IMR-90 (cell line): ENCODE measurements at places on chromosomes 6 and 20.

GRCh38 chr6:135884136-135884535 lies 32.6 kb downstream of the PDE7B start:
- DNase-seq = no peak

- no peak for DNase-seq
Observed at GRCh38 chr6:156513504-156513903, 263.7 kb upstream of the ARID1B start.

GRCh38 chr6:125415913-125416312 lies 114.1 kb upstream of the HDDC2 start:
- no peak for DNase-seq

GRCh38 chr20:60718743-60719480 lies 533.1 kb upstream of the CDH4 start:
- DNase-seq = no peak

DNA sequence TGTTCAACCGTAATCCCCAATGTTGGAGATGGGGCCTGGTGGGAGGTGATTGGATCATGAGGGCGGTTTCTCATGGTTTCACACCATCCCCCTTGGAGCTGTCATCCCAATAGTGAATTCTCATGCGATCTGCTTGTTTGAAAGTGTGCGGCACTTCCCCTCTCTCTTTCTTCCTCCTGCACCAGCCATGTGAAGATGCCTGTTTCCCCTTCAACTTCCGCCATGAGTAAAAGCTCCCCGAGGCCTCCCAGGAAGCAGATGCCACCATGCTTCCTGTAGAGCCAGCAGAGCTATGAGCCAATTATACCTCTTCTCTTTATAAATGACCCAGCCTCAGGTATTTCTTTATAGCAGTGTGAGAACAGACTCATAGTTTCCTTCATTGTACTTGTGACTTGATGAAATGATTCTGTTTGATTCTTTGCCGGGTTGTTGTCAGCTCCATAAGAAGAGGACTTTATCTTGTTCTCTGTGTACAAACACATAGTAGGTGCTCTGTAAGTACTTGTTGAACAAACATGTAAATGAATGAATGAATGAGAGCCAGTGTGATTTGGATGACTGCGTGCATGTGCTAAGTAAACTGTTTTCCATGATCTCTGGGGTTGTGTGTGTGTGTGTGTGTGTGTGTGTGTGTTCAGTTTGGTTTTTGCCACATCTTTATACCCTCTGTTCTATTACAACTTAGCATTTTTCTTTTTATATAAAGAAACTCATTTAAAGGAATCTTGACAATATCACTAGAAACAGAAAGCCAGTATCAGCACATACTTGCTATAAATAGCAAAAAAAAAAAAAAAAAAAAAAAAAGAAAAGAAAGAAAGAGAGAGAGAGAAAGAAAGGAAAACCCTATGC lies 22.5 kb upstream of the PTGIS start:
- DNase-seq = no peak

- DNase-seq = no peak
Observed at GRCh38 chr6:136347847-136348246, 58.2 kb upstream of the BCLAF1 start.

GRCh38 chr6:94464018-94464510 lies 1044.7 kb upstream of the EPHA7 start:
- DNase-seq = no peak

GRCh38 chr6:147509891-147510290 lies 1.4 kb downstream of the SAMD5 start:
- no peak for DNase-seq

DNA sequence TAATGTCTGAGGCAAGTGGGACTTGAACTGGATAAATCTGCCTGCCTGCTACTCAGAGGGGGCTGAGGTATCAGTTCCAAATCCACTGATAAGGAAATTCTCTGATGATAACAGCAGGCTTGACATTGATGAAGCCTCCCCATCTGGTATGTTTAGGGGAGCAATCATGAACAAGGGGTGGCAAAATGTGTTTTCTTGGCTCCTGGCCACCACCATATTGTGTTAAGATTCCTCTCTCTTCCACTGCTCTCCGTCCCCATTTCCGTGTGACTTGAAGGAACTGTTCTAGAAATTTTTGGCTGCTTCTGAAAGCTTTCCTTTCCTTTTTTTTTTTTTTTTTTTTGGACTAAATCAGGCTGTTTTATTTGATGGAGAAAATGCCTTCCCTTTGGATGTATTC lies 335.3 kb upstream of the NRSN1 start:
- DNase-seq = no peak

DNA sequence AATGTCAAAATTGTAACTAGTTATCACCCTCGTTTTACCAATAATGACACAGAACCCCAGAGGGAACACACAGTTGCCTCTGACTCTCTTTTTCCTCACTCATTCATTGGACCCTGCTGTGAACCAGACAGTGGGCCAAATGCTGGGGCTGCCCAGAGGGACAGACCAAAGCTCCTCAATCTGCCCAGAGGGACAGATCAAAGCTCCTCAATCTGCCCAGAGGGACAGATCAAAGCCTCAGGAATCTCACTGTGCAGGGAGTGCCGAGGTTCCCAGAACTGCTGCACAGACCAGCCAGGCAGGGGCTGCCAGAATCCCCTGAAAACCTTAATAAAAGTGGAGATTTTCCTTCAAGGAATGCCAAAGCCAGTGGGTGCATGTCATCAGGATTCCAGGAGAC lies 179.1 kb downstream of the SOD2 start:
- DNase-seq = no peak

DNA sequence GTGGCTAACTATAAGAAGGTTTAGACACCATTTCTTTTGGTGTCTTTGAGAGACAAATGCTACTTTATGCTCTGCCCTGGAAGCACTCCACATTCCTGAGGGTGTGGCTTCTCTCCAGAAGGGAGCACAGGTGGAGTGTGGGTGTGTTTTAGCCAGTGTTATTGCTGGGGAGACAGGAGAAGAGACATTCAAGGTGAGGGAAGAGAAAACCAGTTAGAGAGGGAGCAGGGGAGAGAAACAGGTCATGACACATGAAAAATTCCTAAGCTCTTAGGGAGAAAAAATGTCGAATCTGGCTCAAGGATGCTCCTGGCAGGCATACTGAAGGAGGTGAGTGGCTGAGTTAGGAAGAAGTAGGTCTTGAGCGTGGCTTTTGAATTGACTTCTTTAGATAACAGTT lies 292.8 kb downstream of the CLIC5 start:
- no peak for DNase-seq

DNA sequence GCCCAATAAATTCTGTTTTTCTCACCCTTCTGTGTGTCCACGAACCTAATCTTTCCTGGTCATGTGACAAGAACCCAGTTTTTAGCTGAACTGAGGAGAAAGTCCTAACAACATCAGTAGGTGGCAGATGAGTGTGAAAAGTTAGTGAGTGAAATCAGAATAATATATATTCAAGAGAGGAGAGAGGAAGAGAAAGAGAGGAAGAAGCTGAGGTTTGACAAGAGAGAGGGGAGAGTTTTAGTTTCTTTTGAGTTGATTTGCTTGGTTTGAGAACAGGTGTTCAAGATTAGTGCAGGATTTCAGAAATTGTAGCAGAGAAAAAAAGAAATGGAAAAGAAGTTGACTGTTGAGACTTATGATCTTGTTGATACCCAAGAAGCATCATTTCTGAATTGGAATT lies 930.5 kb upstream of the FLRT3 start:
- DNase-seq = no peak

DNA sequence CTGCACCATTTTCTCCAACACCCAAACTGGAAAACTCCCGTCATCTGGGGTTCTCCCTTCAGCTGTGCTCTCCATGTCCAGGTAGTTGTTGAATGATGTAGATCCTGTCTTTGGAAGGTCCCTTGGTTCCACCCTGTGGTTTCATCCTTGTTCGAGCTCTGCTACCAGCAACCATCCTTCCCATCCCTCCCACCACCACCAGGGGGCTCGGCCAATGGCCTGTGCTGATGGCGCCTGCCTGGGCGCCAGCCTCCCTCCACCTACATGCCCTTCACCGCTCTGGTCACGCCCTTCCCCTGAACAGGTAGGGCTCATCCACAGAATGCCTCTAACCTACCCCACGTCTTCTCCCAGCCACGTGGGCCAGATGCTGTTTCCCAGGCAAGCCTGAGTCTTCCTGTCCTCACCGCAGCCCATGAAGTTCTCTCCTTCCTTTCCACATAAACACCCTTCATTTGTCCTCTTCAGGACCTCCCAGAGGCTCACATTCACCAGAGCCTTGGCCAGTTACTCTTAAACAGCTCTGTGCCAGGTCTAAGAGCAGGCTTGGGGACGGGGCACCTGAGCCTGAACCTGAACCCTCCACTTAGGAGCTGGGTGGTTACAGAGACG lies 75.1 kb upstream of the DUSP22 start:
- no peak for DNase-seq
